ENCODE measurements at places on chromosomes 3 and 15. TPM values are rescaled to one million over a fixed set of nuclear protein-coding genes. Genes with fewer than 3 reads are reported as not detected.

DNA sequence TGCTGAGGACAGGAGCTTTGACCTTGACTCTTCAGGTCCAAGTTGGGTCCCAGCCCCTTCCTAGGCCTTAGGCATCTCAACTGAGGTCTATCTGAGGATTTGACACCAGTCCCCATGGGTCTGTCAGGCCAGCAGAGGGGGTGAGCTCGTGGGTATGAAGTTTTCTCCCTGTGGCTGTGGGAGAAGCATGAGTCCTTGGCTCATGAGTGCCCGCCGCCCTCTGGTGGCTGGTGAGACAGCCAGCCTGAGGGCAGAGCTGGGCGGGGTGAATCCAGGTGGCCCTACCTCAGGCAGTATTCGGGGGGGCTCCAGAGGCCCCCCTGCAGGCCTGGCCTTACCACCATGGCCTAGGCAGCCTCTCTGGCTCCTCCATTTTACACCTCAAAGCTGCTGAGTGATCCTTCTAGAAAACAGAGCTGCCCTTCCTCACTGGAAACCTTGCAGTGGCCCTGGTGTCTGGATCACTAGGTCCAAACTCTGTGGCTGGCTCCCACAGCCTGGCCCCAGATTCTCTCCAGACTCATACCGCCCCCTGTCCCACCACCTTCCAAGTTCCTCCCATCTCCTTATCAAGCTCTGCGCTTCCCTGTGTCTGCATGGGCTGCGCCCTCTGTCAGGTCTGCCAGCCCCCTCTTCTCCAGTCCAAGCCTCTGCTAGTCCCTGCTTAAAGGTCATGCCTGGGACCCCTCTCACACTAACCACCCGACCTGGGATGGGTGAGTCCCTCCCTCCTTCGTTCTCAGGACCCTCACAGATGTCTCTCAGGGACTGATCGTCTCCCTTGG lies 16.1 kb downstream of the SH2D7 start:
- H3K4me1 ChIP-seq: no peaks in the 10 kb centered on the region
- no peaks in the 10 kb centered on the region for H3K36me3 ChIP-seq
- no peaks in the 10 kb centered on the region for H3K27me3 ChIP-seq
- DNase-seq: peak; percentile 38
- no peak overlapping the region for H3K27ac ChIP-seq

DNA sequence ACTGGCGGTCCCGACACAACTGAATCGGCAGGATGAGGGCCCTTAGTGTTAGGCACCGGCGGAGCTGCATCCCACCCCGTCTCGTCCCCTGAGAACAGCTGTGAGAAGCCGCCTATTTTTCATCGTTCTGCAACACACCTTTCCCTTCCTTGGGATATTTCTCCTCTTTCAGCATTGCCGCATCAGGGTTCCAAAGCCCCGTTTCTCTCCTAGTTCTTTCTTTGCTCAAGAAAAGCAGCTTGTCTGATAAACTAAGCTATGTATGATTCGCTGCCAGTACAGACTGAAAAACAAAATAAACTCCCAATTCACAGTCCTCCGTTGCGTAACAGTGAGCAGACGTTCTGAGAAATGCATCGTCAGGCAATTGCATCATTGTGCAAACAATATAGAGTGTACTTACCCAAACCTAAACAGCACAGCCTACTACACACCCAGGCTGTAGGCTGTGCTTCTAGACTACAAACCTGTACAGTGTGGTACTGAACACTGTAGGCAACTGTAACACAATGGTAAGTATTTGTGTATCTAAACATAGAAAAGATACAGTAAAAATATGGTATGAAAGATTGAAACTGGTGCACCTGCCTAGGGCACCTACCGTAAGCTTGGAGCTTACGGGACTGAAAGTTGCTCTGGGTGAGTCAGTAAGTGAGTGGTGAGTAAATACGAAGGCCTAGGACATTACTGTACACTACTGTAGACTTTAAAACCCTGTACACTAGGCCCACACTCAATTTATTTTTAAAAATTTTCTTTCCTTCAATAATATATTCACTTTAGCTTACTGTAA lies 8.9 kb upstream of the ADAMTS17 start:
- H3K4me1 ChIP-seq: no peaks in the 10 kb centered on the region
- peak overlapping the region; percentile 86 for H3K4me3 ChIP-seq
- H3K27ac ChIP-seq: no peak overlapping the region
- no peaks in the 10 kb centered on the region for H3K36me3 ChIP-seq
- DNase-seq: no peak
- H3K27me3 ChIP-seq: peaks cover 6% of the 10 kb centered on the region

- H3K27ac ChIP-seq: no peak overlapping the region
- H3K36me3 ChIP-seq: no peaks in the 10 kb centered on the region
- no peak overlapping the region for H3K4me3 ChIP-seq
- H3K27me3 ChIP-seq: no peaks in the 10 kb centered on the region
Measured at GRCh38 chr15:53746101-53746500, 13.4 kb downstream of the WDR72 start.

GRCh38 chr15:52678468-52679231 lies 538 bp downstream of the ATOSA start:
- peak overlapping the region; percentile 75 for H3K4me3 ChIP-seq
- DNase-seq: no peak
- H3K27me3 ChIP-seq: no peaks in the 10 kb centered on the region
- peaks cover 18% of the 10 kb centered on the region for H3K4me1 ChIP-seq

DNA sequence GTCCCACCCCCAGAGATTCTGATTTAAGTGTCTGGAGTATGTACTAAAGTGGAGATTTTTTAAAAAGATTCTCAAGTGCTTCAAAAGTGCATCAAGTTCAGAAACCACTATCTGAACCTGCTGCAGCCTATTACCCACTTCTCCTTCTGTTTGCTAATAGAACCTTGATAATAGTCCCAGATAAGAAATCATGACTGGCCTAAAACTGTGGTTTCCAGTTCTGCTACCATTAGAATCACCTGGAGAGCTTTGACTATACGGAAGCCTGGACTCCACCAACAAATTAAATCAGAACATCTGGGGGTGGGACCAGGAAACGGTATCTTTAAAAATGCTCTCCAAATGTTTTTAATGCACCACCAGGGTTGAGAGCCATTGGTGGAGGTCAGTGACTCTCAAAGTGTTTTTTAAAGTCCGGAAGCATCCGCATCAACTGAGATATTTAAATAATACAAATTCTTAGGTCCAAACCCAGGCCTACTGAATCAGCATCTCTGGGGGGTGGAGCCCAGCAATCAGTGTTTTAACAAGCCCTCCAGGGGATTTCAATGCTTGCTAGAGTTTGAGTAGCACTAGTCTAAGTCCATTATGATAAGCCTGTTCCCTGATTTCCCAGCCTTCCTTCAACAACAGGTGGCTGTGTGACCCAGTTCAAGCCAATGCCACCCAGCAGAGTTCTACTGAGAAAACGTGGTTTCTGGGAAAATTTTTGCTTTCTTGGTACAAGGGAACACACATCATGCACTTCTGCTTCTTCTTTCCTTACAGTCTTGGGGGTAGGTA lies 45.4 kb upstream of the TIPARP start:
- no peak overlapping the region for H3K4me3 ChIP-seq
- no peaks in the 10 kb centered on the region for H3K36me3 ChIP-seq

GRCh38 chr3:66463054-66463631 lies 37.7 kb downstream of the LRIG1 start:
- H3K36me3 ChIP-seq: no peaks in the 10 kb centered on the region
- DNase-seq: no peak
- H3K4me3 ChIP-seq: no peak overlapping the region
- no peaks in the 10 kb centered on the region for H3K27me3 ChIP-seq
- no peaks in the 10 kb centered on the region for H3K4me1 ChIP-seq
- no peak overlapping the region for H3K27ac ChIP-seq

- DNase-seq: no peak
- no peak overlapping the region for H3K4me3 ChIP-seq
- no peaks in the 10 kb centered on the region for H3K36me3 ChIP-seq
- no peaks in the 10 kb centered on the region for H3K27me3 ChIP-seq
- H3K4me1 ChIP-seq: no peaks in the 10 kb centered on the region
Measured at GRCh38 chr3:32709346-32709745, 24.4 kb downstream of the CNOT10 start.

- H3K4me3 ChIP-seq: no peak overlapping the region
- no peaks in the 10 kb centered on the region for H3K36me3 ChIP-seq
- no peaks in the 10 kb centered on the region for H3K4me1 ChIP-seq
- no peaks in the 10 kb centered on the region for H3K27me3 ChIP-seq
- DNase-seq: peak; percentile 39
Measured at GRCh38 chr3:13308380-13308801, 111.7 kb downstream of the NUP210 start.

DNA sequence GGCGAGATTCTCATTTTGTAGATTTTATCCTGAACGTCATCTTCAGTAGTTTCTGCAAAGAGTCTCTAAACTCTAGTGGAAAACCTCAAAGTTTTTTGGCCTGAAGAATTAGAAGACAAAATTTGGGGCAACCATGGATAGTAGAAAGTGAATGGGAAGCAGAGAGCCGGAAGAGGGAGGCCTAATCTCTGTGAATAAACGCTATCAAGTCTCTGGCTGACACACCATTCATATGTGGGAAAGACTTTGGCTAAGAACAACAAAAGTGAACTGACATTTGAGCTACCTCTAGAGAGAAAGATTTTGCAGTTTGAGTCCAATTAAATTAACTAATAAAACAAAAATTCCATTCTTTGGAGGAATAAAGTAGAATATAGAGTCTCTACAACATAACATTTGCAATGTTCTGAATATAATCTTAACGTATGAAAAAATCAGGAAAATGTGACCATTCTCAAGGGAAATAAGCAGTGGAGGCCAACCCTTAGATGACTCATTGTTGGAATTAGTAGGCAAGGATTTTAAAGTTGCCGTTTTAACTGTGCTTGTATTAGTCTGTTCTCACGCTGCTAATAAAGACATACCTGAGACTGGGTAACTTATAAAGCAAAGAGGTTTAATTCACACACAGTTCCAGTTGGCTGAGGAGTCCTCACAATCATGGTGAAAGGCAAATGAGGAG lies 184.6 kb downstream of the C3orf38 start:
- no peaks in the 10 kb centered on the region for H3K36me3 ChIP-seq
- no peaks in the 10 kb centered on the region for H3K4me1 ChIP-seq
- no peak for DNase-seq
- H3K27me3 ChIP-seq: no peaks in the 10 kb centered on the region

- H3K27ac ChIP-seq: no peak within 1 kb of the TSS
- DNase-seq: no peak
- peaks cover 15% of the 10 kb centered on the region for H3K27me3 ChIP-seq
- no peaks in the 10 kb centered on the region for H3K36me3 ChIP-seq
- no peak within 1 kb of the TSS for H3K4me3 ChIP-seq
Measured at GRCh38 chr3:100609305-100609704, at the start of gene ADGRG7. TSS of gene ADGRG7 (plus strand) at chr3:100609601. CDS start at chr3:100609857, 256 bp downstream.

DNA sequence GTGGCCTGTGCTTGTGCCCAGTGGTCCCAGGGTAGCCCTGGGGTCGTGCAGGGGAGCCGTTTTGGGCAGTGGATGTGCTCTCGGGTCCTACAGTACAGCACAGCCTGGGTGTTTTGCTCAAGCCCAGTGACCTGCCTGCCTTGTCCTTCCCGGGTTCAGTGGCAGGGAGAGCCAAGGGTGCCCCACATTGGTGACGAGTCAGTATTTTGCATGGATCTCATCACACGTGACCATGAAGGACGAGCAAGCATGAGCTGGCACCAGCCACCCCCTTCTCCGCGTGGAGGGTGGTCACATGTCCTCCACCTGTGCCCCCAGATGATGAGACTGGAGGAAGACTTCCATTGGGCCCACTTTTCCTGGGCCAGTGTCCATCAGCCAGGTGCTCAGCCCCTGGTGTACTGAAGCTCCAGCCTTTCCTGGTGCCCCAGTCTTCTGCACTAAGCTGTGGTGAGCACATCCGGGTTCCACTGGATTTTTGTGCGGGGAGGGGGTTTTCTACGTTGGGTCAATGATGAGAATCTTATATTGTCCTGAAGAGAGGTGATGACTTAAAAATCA lies 197.5 kb downstream of the UBE3A start:
- H3K4me3 ChIP-seq: no peak overlapping the region
- H3K27ac ChIP-seq: no peak overlapping the region
- no peak for DNase-seq
- H3K27me3 ChIP-seq: no peaks in the 10 kb centered on the region
- H3K4me1 ChIP-seq: no peaks in the 10 kb centered on the region
- no peaks in the 10 kb centered on the region for H3K36me3 ChIP-seq

The EPHA3 gene
- 0.05 TPM for total RNA-seq

The CLPX gene
- total RNA-seq: 49.9 TPM

The ALDH1A3 gene
- 143 TPM for total RNA-seq

The MESP2 gene
- total RNA-seq: 1.1 TPM

The PPP1R14D gene
- total RNA-seq: 0.64 TPM

The RAD51 gene
- total RNA-seq: 30.3 TPM

The SH2D7 gene
- total RNA-seq: not detected
